Smooth muscle cell of the brain vasculature (primary cell): ENCODE measurements at places on chromosomes 13 and 19.
A peak's percentile ranks its signal among the peaks of the same experiment; 100 is the strongest.

GRCh38 chr19:53112286-53112685 is 9.1 kb upstream of the ZNF160 start:
- DNase-seq, result no peak

DNA sequence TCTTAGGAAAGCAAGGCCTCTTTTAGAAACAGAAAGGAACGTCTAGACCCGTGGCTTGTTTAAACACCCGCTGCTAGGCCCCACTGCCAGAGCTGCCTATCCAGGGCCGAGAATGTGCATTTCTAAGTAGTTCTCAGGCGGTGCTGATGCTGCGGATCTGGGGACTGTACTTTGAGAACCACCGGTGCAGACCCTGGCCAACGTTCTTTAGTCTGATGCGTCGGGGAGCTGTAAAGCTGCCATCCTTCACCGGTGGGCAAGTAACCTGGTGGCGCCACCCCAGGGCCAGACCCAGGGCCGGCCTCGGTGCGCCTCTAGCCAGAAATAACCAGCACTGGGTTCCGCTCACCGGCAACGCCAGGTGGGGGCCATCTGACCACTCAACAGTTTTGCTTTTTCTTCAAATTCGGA is 47.1 kb downstream of the TGDS start:
- DNase-seq, result peak; percentile 9

DNA sequence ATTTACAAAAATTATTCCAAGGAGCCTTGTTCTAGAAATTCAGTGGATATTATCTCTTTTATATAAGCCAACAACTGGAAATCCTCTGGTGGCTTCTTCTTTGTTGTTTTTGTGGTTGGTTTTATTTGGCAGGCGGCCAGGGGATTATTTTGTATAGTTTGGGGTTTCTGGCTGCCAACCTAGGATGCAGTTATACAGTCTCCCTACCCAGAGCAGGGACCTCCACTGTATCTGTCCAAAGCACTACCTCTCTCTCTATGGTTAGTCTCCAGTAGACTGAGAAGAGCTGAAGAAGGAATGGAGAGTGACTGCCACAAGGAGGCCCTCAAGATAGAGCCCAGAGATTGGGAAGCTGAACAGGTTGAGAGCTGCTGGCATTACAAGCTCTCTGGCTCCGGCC is 80.2 kb downstream of the ZAR1L start:
- DNase-seq, result no peak

GRCh38 chr13:26041444-26041843 is 10.4 kb downstream of the SHISA2 start:
- no peak for DNase-seq

- no peak for DNase-seq
These were observed 6.5 kb upstream of the HSD17B14 start for GRCh38 chr19:48842789-48843162.

DNA sequence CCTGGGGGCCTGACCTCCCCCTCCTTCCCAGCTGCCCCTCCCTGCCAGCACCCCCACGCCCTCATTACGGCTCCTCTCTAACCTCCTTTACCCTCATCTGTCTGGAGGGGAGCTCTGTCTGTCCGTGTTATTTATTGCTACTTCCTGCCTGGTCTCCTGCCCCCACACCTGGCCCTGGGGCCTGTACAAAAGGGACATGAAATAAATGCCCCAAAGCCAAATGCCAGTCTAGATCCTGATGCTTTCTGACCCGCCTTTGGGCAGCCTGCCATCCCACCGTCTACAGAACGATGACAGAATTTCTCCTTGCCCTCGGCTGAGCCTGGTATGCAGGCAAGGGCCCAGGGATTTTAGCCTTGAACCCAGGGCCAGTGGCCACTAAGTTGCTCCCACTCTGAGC is 15.4 kb upstream of the CD22 start:
- no peak for DNase-seq

DNA sequence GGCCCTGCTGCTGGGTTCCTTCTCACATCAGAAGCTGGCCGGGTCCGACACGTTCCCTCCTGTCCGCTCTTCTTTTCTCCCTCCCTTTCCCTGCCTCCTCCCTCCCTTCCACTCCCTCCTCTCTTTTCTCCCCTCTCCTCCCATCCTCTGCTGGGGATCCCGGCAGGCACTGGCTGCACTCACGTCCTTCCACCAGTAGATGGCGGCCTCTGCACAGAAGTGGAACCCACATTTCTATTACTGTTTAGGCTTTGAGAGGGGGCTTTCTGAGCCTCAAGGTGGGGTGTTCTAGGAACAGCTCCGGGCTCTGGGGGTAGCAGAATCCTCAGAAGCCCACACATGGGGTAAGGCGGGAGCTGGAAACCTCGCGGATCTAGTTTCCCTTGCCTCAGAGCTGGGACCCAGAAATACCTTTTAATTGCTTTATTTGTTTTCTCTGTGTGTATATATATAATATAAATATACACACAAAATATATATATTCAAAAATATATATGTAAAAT is 294.2 kb downstream of the ZNF536 start:
- DNase-seq, result no peak

GRCh38 chr19:10152100-10152499 is 32.4 kb upstream of the EIF3G start:
- DNase-seq, result no peak

GRCh38 chr13:106349080-106349931 is 186.2 kb downstream of the EFNB2 start:
- no peak for DNase-seq

GRCh38 chr19:3821857-3822364 is 35.7 kb upstream of the MATK start:
- DNase-seq, result no peak

- no peak for DNase-seq
These were observed 49.9 kb upstream of the UBAC2 start for GRCh38 chr13:99150575-99151361.

GRCh38 chr19:40717325-40717879 is 490 bp downstream of the ITPKC start:
- no peak for DNase-seq

DNA sequence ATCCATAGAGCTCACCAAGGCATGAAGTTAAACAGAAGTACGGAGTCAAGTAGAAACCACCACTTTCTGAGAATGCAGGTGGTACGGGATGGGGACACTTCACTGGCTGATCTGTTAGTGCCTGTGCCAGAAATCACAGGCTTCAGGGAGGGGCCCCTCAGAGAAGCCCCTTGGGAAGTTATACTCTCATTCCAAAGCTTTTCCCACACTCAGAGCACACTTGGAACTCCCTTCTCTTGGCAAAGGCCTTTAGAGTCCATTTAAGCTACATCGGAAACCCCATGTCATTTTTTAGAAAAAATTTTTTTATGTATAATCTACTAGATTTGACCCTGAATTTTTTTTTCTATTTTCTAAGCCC is 80.7 kb upstream of the WASF3 start:
- DNase-seq, result no peak

DNA sequence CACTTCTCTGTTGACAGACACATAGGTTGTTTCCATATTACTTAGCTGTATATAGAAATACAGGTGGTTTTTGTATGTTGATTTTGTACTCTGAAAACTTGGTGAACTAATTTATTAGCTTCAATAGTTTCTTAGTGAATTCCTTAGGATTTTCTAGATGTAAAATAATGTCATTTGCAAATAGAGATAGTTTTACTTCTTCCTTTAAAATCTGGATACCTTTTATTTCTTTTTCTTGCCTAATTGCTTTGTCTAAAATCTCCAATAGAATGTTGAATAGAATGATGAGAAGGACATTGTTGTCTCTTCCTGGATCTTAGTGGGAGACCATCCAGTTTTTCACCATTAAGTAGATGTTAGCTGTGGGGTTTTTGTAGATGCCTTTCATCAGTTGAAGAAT is 18.7 kb downstream of the RB1 start:
- no peak for DNase-seq

DNA sequence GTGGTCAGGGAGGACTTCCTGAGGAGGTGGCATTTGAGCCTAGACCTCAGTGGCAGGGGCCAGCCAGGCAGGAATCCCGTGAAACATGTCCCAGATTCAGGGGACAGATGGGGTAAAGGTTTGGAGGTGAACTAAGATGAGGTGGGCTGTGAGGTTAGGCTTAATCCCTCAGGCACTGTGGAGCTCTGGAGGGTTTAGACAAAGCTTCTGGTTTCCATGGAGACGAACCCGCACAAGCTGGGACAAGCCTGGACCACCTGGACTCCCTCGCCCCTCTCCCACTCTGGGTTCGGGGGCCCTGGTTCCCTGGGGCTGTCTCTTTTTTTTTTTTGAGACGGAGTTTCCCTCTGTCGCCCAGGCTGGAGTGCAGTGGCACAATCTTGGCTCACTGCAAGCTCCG is 15.7 kb downstream of the TJP3 start:
- no peak for DNase-seq

GRCh38 chr13:51524829-51525566 is 59.3 kb upstream of the WDFY2 start:
- DNase-seq, result no peak

- no peak for DNase-seq
These were observed 13.1 kb downstream of the NOP53 start for GRCh38 chr19:47758443-47758804.

- no peak for DNase-seq
These were observed 12.8 kb downstream of the IQCN start for GRCh38 chr19:18261474-18261873.

- DNase-seq, result no peak
These were observed 41.2 kb upstream of the TNFSF11 start for GRCh38 chr13:42532561-42533335.

DNA sequence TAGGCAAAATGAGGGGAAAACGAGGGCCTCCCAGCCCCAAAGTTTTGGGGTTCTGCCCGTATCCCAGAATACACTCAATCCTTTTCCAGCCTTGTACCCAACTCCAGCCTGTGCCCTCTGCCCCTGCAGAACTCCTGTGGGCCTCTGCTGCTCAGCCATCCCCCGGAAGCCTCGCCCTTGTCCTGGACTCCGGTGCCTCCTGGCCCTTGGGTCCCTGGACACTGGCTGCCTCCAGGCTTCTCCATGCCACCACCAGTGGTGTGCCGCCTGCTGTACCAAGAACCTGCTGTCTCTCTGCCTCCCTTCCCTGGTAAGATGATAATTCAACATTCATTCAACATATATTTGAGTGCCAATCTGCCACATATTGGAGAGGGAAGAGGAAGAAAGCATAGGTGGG is 3.8 kb downstream of the DMRTC2 start:
- no peak for DNase-seq

DNA sequence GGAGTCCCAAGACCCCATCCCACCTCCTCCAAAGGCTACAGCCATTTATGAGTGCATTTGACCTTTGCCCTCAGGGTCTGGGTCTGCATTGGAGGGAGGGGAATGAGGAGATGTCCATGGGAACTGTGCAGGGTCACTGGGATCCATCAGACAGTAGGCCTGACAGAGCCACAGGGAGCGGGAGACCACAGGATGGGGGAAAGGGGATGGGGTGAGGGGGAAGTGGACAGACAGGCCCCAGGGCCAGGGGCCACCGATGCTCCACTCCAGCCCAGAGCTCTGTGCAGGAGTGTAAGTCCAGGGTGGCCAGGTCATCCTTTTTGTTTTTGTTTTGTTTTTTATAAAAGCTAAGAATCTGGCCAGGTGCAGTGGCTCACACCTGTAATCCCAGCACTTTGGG is 82.5 kb downstream of the CHST8 start:
- DNase-seq, result no peak

- no peak for DNase-seq
These were observed 251.6 kb downstream of the KLF5 start for GRCh38 chr13:73310366-73310765.

- DNase-seq, result no peak
These were observed 3.2 kb downstream of the NFIC start for GRCh38 chr19:3369337-3370213.

- DNase-seq, result no peak
These were observed 38.0 kb downstream of the STK24 start for GRCh38 chr13:98538876-98539275.

DNA sequence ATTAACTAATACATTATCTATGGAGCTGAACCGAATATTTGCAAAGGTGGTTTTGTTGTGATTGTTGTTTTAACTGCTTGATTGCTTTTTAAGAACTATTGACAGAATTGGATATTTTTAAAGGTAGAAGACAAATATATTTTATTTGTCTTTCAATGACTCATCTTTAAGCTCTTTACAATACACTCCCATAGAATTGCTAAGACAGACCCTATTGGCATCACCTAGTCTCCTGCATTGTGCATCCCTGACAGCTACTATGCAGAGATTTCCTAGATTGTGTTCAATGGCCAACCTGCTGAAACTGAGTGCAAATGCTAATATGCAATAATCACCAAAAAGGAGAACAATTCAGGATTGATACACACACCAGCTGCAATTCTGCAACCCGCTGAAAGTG is 19.7 kb upstream of the SCEL start:
- DNase-seq, result no peak

- DNase-seq, result no peak
These were observed 309.2 kb downstream of the LIG4 start for GRCh38 chr13:107906131-107906530.

DNA sequence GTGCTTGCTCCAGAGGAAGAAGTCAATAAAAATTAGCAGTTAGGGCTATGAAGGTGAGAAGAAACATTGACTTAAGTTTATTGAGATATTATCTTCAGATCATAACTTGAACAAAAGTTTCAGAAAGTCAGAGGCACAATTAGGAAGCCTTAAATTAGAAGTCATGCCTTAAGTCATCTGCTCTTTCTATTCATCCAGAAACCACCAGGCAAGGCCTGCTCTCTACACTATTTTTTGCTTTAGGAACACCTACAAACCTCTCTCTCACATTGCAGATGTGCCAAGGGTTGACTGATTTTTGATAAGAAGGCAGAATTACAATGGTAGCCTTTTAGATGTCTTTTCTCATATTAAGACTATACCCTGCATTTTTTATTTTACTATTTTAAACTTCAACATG is 268.7 kb downstream of the SPRY2 start:
- DNase-seq, result no peak

GRCh38 chr13:105436943-105437342 is 1098.5 kb downstream of the EFNB2 start:
- DNase-seq, result no peak

DNA sequence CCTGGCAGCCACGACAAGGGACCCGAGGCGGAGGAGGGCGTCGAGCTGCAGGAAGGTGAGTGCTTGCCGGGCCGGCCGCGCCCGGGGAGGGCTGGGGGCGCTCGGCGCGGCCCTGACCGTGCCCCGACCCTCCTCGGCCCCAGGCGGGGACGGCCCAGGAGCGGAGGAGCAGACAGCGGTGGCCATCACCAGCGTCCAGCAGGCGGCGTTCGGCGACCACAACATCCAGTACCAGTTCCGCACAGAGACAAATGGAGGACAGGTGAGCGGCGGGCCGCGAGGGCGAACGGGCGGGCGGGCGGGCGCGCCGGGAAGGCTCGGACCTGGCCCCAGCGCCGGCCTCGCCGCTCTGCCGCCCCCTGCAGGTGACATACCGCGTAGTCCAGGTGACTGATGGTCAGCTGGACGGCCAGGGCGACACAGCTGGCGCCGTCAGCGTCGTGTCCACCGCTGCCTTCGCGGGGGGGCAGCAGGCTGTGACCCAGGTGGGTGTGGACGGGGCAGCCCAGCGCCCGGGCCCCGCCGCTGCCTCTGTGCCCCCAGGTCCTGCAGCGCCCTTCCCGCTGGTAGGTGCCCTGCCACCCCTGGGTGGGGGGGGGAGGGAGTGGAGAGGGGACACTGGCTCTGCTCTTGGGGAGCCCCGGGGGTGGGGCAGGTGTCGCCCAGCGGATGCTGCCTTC is 816 bp downstream of the USF2 start:
- DNase-seq, result peak; percentile 28
